GM12891 (cell line): ENCODE measurements at places on chromosomes 5 and 9.

- no peak for DNase-seq
Measured at GRCh38 chr5:135534609-135535419, 950 bp downstream of the NEUROG1 start.

DNA sequence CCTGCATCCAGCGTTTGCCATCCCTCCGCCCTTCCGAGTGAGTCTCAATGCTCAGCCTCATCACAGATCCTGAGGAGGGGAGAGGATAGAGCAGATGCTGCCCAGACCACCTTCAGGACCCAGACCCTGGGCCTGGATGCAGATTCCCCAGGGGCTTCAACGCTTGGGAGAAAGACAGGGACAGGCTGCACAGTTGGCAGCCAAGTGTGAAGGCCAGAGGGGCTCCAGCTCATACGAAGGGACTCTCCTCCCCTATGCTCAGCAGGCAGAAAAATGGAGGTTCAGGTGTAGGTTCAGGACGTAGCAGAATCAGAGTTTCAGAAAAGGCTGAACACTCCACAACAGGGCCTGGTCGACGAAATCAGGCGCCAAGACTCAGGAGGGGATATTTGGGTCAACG is 378.5 kb upstream of the IRX1 start:
- DNase-seq: no peak

DNA sequence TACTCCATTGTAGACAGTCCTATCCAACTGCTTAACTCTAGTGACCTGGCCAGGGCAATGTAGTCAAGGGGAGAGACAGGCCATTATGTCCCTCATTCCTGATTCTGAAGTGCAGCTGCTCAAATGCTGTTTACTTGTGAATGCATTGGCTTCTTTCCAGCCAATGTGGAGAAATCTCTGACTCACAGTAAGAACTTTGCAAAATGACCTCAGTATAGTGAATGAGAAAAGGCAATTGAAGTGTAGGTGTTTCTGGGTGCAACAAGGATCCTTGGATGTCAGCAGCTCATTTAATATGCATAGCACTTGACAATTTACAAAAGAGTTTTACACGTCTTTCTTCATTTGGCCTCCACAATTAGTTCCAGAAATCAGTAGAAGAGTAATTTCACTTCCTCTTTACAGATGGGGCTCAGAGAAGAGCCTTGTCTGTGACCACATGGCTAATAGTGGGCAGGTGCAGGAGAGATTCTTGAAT is 367.2 kb downstream of the OSTF1 start:
- no peak for DNase-seq

- no peak for DNase-seq
Measured at GRCh38 chr5:61624553-61625136, 292.6 kb downstream of the ZSWIM6 start.

DNA sequence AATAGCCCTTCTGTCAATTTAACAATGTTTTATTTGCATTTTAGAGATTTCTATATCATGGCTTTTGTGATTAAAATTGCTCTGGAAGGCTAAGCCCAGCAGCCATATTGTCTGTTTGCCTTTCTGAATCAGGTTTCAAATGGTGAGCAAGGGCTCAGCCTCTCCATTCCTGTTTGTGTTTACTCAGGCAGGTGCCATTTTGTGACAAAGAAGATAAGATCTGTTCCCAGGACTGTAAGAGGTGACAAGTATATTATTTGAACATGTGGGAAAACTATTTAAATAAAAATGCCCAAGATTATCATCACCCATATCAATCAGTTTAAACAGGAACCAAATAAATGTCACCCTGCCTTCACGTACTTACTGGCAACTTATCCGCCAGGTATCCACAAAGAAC is 641.3 kb upstream of the KLF4 start:
- DNase-seq: no peak

- no peak for DNase-seq
Measured at GRCh38 chr9:70012569-70012968, 31.1 kb upstream of the MAMDC2 start.

- no peak for DNase-seq
Measured at GRCh38 chr9:2992427-2992826, 148.5 kb upstream of the PUM3 start.

DNA sequence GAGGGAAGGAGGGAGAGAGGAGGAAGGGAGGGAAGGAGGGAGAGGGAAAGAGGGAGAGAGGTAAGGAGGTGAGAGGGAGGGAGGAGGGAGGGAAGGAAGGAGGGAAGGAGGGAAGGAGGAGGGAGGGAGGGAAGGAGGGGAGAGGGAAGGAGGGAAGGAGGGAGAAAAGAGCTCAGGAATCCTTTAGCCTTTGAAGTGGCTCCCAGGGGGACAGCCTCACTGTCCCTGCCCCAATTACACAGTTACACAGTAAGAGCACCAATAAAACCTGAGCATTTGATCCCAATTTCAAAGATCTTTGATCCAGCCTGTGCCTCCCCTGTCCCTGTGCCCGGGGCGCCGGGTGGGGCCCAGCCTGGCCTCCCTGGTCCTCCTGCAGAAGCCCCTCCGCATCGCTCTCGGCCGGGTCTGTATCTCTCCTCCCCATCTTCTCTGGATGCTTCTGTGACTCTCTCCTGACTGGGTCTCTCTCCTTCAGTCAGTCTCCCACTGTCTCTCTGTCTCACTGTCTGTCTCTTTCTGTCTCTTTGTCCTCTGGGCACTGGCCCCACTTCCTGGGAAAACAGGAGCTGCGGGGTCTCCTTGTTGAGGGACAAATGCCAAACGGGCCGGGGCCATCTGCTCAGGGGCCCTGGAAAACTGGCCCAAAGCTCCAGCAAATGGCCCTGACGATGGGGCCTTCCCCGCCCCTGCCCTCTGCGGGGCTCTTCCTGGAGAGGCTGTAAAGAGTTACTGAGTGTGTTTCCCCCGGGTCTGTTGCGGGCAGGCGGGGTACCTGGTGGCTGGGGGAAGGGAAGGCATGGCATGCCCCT is 54.2 kb upstream of the EGFL7 start:
- no peak for DNase-seq

DNA sequence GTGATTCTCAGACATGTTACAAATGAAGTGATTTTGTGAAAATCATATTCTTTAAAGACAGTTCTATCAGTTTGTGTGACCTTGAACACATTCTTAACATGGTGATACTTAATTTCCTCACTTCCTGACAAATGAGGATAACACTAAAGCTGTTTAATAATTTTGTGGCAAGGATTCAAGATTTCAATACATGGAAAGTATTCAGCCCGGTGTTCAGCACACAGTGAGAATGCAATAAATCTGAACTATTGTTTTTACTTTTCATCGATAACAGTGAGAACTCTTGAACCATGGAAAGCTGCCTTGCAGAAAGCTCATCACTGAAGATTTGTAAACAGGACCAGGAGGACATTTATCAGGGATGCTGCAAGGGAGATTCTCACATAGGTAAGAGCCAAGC is 57.1 kb upstream of the C5orf46 start:
- no peak for DNase-seq

DNA sequence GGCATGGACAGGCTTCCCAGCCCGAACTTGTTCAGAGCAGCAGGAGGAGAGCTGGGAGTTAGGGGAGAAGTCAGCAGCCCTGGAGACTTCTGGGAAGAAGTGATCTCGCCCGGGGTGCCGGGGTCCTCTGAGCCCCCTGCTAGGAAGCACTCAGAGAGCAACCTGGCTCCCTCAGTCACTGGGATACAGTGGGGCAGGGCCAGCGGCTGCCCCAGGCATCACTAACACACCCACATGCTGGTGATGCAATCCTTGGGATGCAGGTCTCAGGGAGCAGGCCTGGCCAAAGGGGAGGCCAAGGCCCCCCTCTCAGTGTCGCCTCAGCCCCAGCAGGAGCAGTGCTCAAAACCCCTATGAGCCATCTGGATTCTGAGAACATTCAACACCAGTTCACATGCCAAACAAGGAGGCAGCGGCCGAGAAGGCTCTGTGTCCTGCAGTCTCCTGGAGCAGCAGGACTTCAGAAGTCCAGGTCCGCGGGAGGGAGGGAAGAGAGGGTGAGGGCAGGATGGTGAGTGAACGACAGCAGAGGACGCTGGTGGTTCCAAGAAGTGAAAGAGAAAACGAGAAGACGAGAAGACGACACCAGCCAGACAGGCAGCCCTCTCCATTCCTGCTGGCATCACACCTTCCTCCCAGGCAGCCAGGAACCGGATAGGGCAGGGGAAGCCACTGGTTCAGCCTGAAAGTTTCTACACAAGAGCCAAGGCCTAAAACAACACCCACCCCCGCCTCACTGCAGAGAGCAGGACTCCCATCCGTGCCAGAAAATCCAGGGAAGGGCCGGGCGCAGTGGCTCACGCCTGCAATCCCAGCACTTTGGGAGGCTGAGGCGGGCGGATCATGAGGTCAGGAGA is 2.3 kb downstream of the PNPLA7 start:
- DNase-seq: no peak

GRCh38 chr5:168850683-168851082 is 271.5 kb upstream of the PANK3 start:
- no peak for DNase-seq

- no peak for DNase-seq
Measured at GRCh38 chr9:68998812-68999211, 15.1 kb downstream of the PRKACG start.

DNA sequence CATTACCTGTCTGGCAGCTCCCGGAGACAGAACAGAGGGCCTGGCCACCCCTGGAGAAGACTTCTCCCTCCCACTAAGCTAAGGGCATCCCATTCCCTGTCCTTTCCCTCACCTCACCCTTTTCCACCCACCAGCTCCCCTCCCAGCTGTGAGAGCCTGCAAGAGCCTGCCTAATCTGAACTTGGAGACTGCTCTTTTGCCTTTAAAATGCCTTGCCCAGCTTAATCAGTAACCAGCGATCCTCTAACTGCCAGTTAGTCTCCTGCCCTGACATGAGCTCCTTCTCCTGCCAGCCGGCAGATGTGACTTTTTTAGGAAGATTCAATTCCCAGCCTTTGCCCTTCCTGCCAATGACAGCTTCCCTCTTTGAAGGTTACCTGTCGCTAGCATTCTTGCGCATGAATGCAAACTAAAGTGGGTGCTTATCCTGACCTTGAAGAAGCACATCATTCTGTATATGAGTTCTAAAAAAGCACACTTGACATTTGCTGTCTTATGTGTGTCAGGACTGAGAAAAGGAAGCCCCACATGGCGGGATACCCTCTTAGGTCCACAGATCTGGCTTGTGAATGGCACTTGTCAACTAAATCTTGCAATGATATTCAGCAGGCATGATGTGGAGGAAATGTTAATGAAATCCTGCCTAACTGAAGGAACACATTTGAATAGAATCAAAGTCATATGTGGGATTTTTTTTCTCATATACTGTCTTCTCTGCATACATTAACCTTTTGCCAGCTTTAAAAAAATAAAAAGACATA is 411.2 kb upstream of the SLC30A5 start:
- DNase-seq: no peak

DNA sequence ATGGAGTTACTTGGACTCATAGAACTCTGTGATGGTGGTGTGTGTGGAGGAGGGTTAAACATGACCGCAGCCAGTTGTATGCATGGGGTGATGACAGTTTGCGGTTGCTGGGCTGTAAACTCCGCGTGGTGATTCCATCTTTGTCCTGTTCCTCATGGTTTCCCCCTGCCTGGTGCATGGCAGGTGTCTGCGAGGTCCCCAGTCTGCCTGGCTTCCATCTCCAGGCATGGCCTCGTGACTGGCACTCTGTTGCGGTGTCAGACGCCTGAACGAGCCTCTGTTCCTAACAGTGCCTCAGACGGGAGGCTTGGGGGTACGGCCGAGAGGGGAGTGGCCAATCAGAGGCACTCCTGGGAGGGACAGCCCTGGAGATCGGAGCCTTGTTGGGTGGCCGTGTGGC is 33.9 kb upstream of the SH3PXD2B start:
- no peak for DNase-seq

DNA sequence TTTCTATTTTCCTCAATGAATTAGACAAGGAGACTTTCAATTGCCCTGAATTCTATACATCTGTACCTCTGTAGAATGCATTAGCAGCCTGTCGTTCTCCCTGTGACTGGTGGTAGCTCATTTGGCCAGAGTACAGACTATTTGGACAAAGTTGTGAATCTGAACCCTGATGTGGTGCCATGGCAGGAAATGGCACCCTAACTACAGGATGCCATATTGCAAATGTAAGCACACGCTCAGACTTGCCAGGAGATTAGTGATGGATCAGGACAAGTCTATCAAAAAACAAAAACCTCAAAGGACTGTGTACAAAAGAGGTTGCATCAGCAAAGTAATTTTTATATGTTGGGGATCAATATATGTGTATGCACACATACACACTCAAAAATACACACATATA is 58.3 kb downstream of the SVEP1 start:
- DNase-seq: no peak

DNA sequence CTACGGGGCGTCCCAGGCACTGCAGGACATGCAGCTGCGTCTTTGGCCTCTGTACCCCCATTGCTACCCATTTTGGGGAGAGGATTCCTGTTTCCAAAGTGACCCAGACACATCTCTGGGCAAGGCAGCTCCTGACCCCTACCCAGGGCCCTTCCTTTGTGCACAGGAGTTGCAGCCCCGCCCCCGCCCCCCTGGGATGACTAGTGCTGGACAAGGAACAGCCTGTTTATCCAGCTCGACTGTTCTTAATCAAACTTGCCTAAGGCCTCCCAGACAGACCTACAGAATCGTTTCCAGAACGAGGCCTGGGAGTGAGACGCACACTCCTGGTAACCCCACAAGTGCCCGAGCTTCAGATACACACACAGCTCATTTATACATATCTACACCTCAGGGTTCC is 13.2 kb downstream of the DIPK1B start:
- DNase-seq: no peak

DNA sequence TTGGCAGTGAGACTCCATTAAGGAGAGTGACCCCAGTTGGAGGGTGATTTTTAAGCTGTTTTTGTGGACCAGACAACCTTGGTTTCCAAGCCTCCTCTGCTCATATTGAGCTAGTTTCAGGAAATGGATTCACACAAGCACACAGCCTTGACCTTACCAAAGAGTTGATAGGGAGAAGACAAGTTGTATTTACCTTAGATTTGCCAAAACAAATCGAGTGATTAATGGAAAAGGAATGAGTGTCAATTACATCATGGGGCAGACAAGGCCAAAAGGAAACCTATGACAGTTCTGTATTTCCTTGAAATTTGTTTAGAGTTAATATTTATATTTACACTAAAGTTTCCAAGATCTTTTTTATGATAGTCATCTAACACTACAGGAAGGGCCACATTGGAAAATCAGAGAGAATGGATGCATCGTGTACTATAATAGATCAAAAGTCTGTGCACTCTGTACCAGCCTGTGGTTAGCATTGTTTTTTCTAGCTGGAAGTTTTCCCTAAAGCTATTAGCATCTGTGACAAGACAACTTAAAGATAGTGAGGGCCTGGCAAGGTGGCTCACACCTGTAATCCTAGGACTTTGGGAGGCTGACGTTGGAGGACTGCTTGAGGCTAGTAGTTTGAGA is 86.0 kb upstream of the FER start:
- DNase-seq: no peak

- DNase-seq: no peak
Measured at GRCh38 chr9:91927922-91928510, 22.0 kb downstream of the ROR2 start.

GRCh38 chr5:8865266-8865665 is 680.6 kb downstream of the SEMA5A start:
- no peak for DNase-seq

GRCh38 chr9:121634329-121635261 is 16.8 kb upstream of the DAB2IP start:
- DNase-seq: peak; percentile 53
